ENCODE measurements at places on chromosomes 4 and X. TPM values are rescaled to one million over a fixed set of nuclear protein-coding genes. Genes with fewer than 3 reads are reported as not detected.

Gene HTN3
- not detected for total RNA-seq

Gene HSFX4
- total RNA-seq = not detected

Gene MAOB
- total RNA-seq = 0.09 TPM

Gene HERC3
- 10.7 TPM for total RNA-seq

Gene DOK7
- not detected for total RNA-seq

Gene PAGE2
- not detected for total RNA-seq

Gene CFP
- total RNA-seq = 0.11 TPM

Gene CXCL11
- total RNA-seq = not detected

Gene SHROOM2
- 11.0 TPM for total RNA-seq

Gene TCEAL2
- not detected for total RNA-seq

Gene TLR3
- total RNA-seq = 0.60 TPM

Gene CNKSR2
- total RNA-seq = not detected

Gene CCSER1
- 0.11 TPM for total RNA-seq

Gene SPARCL1
- 0.87 TPM for total RNA-seq

Gene SOWAHD
- total RNA-seq = not detected

Gene PDE6B
- total RNA-seq = 2.6 TPM

Gene ANTXR2
- 39.7 TPM for total RNA-seq

Gene ARL9
- total RNA-seq = not detected

Gene STK32B
- 20.8 TPM for total RNA-seq

Gene STARD8
- total RNA-seq = 54.2 TPM

Gene ERAS
- total RNA-seq = not detected

Gene CCDC110
- 0.43 TPM for total RNA-seq

Gene CCKAR
- not detected for total RNA-seq

Gene ZDHHC15
- total RNA-seq = not detected

Gene TRO
- total RNA-seq = 2.9 TPM

Gene FAAH2
- total RNA-seq = 0.22 TPM

Gene CENPVL3
- total RNA-seq = not detected

Gene GNRHR
- total RNA-seq = not detected

Gene CT45A10
- not detected for total RNA-seq

Gene P2RY4
- total RNA-seq = 0.09 TPM

Gene FMR1
- 28.8 TPM for total RNA-seq

Gene FHDC1
- 0.43 TPM for total RNA-seq

Gene FRMD7
- total RNA-seq = not detected

Gene SHROOM3
- total RNA-seq = 0.17 TPM

Gene TRPC5OS
- total RNA-seq = not detected

Gene BEX1
- total RNA-seq = 0.33 TPM

Gene AMOT
- total RNA-seq = 9.7 TPM
